A549 treated with AZD2906 at 1 μM for 4 hours (cell line): ENCODE measurements at places on chromosomes 3 and 15. TPM values are rescaled to one million over a fixed set of nuclear protein-coding genes. Genes with fewer than 3 reads are reported as not detected.

Gene TUSC2
- 24.6 to 42.8 TPM (median 35.7 TPM) in 5 replicates for total RNA-seq

Gene CLDN16
- 0.03 to 0.16 TPM (median 0.09 TPM) in 5 replicates for total RNA-seq

Gene C3orf20
- total RNA-seq = 0.02 to 0.07 TPM (median 0.05 TPM) in 3 of 5 replicates, not detected in the others

Gene ZMYND10
- 0.91 to 1.8 TPM (median 1.2 TPM) in 5 replicates for total RNA-seq

Gene TGM5
- total RNA-seq = not detected in 5 replicates

Gene ZNF774
- total RNA-seq = 0.88 to 1.6 TPM (median 1.0 TPM) in 5 replicates

Gene CTXN2
- 0.02 to 0.05 TPM in 2 of 5 replicates, not detected in the others for total RNA-seq

Gene UCN2
- 5.9 to 8.7 TPM (median 8.2 TPM) in 5 replicates for total RNA-seq
